ENCODE measurements at places on chromosomes 2 and 18.

DNA sequence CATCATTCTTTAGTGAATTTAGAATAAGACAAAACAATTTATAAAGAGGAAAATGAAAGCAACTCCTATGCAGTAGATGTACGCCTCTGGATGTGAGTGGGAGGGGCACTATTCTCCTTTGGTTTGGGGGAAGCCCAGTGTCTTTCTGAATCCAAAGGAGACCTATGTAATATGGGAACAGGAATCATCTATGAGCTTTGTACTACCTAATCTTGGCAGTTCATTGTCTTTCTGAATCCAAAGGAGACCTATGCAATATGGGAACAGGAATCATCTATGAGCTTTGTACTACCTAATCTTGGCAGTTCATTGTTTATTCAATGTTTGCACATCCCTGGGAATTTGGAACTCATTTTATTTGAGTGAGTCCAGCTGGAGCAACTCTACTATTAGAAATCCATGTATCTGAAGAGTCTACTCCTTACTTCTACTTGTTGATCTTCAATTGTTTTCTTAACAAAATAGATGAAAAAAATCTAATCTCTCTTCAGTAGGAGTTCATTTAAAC, 401.1 kb upstream of the LRATD1 start:
- no peak for DNase-seq

GRCh38 chr2:142241016-142241415, 110.2 kb upstream of the LRP1B start:
- no peak for DNase-seq

GRCh38 chr2:112784199-112785189, at the start of gene IL1A:
TSS of gene IL1A (minus strand) at chr2:112784493. CDS start at chr2:112783770, 723 bp downstream.
- no peak for DNase-seq

- DNase-seq, result no peak
Measured at GRCh38 chr18:59458575-59458974, 99.5 kb upstream of the LMAN1 start.

GRCh38 chr2:181258720-181259119, 198.5 kb upstream of the ITGA4 start:
- no peak for DNase-seq

- DNase-seq, result no peak
Measured at GRCh38 chr18:64401268-64402060, 252.6 kb upstream of the LINC00305 start.

DNA sequence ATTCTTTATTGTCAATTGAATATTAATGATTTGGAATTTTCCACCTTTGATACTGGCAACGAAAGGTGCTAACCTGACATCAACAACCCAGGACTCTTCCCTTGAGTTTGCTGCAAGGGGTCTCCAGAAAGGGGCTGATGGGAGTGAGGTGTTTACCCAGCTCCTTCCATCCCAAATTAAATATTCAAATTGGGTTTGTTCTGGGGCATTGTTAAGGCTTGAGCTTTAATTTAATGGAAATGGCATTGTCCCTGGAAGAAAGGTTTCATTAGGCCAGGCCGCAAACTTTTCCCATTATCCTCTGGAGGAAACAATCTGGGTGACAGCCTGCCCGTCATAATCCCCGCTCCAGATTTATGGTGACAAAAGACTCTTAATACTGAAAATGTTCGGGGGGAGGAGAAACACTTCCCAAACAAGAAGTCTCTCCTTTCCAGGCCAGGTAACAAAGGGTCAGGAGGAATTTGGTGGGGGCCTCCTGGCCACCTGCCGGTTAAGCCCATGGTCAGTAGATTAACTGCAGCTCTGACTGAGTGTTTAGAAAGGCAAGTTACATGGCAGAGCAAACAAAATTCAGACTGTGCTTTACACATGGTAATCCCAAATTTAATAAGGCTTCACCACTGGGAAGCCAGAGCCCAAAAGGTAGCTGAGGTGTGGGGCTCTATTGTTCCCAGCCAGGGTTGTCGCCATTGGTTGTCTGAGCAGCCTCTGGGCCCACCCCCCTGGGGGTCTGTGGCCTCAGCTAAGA, 151.4 kb upstream of the SIX3 start:
- no peak for DNase-seq

Measured in T follicular helper cell (primary cell).